Naive thymus-derived CD4-positive, alpha-beta T cell (primary cell): ENCODE measurements at places on chromosomes 3 and 15. TPM values are rescaled to one million over a fixed set of nuclear protein-coding genes. Genes with fewer than 3 reads are reported as not detected.

The KIF15 gene
- total RNA-seq = 0.11 TPM

The PAQR9 gene
- total RNA-seq = not detected

The MAPKAPK3 gene
- 192 and 196 TPM in 2 replicates for total RNA-seq

The TGM5 gene
- total RNA-seq = not detected

The ALAS1 gene
- 74.3 and 74.8 TPM in 2 replicates for total RNA-seq

The SEMA3F gene
- total RNA-seq = not detected

The VILL gene
- total RNA-seq = 42.4 TPM

The PP2D1 gene
- total RNA-seq = not detected

The TRH gene
- not detected for total RNA-seq

The GOLGA6A gene
- not detected for total RNA-seq

The PPARG gene
- 0.37 TPM for total RNA-seq

The FLNB gene
- total RNA-seq = 66.7 TPM

The CCR5 gene
- 0.70 TPM for total RNA-seq

The SAMD7 gene
- not detected for total RNA-seq

The HRG gene
- not detected for total RNA-seq

The TSPAN3 gene
- total RNA-seq = 16.3 and 17.5 TPM in 2 replicates

The SI gene
- total RNA-seq = not detected

The PCYT1A gene
- total RNA-seq = 59.4 TPM

The GOLGA8G gene
- not detected for total RNA-seq

The PIF1 gene
- 0.34 TPM for total RNA-seq
